ENCODE measurements at places on chromosomes 4 and X.

GRCh38 chr4:57274082-57274481 is 163.9 kb upstream of the IGFBP7 start:
- no peak for DNase-seq

DNA sequence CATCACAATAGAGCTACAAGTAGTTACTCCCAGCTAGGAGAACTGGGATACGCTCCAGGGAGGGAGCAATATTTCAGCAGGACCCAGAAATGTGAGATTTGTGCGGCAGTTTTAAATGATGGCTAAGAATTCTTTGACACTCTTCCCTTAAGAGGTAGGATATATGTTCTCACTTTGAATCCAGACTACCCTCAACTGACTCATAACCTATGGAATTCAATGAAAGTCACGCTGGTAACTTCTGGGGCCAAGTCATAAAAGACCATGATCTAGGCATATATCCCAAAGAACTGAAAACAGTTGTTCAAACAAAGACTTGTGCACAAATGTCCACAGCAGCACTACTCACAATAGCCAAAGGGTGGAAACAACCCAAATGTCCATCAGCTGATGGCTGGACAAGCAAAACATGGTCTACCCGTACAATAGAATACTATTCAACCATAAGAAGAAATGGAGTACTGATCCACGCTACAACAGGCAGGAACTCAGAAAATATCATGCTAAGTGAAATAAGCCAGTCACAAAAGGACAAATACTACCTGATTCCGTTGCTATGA is 10.5 kb downstream of the CD99L2 start:
- DNase-seq = peak; percentile 15

DNA sequence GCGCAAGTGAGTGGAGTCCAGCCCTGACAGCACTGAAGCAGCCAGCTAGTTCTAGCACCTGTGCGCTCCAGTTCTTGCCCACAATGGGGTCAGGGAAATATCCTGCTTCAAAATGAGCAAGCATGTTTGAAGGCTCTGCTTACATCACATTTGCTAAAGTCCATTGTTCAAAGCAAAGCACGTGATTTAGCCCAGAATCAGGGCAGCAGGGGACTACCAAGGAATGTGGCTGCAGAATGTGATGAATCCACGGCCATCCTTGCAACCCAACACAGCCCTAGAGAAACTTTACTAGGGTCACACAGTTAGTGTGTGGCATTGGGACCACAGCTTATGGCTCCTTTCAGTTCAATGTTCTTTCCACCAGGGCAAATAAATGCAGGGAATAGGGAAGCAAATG is 47.3 kb upstream of the SMIM31 start:
- no peak for DNase-seq

- DNase-seq = no peak
Observed at GRCh38 chr4:90181644-90182043, 54.5 kb downstream of the CCSER1 start.

DNA sequence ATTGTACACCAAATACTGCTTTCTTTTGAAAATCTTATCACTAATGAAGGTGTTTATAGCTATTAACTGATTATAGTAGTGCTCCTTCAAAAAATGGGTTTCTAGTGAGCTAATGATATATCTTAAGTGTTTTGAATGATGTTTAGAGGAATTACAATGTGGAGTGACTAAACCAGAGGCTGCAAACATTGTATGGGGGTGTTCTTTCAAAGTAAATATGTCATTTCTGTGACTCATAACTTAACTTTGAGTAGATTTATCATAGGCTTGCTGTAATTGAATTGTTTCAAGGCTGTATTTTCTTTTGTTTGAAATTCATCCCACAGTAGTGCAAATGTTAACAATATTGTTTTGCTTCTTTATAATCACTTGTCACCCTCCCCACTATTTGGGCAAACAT is 141.6 kb downstream of the IL1RAPL2 start:
- no peak for DNase-seq

DNA sequence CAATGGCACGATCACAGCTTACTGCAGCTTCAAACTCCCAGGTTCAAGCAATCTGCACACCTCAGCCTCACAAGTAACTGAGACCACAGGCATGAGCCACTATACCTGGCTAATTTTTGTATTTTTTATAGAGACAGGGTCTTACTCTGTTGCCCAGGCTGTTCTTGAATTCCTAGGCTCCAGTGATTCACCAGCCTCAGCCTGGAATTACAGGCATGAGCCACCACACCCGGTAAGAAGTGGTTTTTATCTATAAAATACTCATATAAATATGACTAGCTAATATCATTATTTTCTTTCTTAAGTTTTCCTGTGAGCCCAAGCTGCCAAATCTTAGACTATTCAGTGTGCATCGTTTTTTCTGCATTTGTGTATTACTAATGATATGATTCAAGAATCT is 4.4 kb downstream of the SCFD2 start:
- no peak for DNase-seq

DNA sequence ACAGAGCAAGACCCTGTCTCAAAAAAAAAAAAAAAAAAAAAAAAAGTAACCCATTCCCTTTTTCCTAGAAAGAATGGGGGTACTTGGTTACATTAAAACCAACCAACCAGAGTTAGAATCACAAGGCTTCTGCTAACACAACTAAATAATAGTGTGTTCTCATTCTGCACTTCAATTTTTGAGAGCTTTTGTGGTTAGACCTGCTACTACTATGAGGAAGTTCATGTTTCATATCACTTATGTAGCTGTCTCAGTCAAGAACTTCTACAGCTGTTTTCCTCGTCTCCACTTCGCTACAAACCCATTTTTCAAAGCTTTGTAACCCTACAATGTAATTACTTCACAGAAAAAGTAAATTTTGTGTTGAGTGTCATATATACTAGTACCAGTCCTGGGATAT is 58.3 kb downstream of the PDHA2 start:
- no peak for DNase-seq

GRCh38 chr4:16772366-16772850 is 126.0 kb downstream of the LDB2 start:
- no peak for DNase-seq

Data from RCC 7860 (cell line).